H1 (cell line): ENCODE measurements at places on chromosomes 6 and 20.

GRCh38 chr20:16531485-16531884 is 41.8 kb downstream of the KIF16B start:
- no peak for DNase-seq
- H3K4me3 ChIP-seq = no peak overlapping the region
- no peak overlapping the region for H3K27ac ChIP-seq
- no peaks in the 10 kb centered on the region for H3K27me3 ChIP-seq

DNA sequence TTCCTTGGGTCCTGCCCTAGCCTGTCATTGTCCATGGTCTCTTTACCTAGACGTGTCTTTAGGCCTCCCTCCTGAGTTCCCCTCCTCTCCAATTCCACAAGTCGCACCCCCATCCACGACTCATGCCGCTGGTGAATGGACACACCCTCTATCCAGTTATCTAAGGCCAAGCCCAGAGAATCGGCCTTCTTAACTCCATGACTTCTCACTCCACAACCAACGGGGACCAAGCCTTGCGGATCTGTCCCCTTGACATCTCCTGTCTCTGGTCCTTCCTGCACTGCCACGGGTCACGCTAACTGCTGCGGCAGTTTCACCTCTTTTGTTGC is 7.0 kb upstream of the RREB1 start:
- peaks cover 1% of the 10 kb centered on the region for H3K27me3 ChIP-seq
- H3K4me1 ChIP-seq = no peaks in the 10 kb centered on the region
- no peaks in the 10 kb centered on the region for H3K36me3 ChIP-seq
- no peak for DNase-seq
- no peak overlapping the region for H3K4me3 ChIP-seq

DNA sequence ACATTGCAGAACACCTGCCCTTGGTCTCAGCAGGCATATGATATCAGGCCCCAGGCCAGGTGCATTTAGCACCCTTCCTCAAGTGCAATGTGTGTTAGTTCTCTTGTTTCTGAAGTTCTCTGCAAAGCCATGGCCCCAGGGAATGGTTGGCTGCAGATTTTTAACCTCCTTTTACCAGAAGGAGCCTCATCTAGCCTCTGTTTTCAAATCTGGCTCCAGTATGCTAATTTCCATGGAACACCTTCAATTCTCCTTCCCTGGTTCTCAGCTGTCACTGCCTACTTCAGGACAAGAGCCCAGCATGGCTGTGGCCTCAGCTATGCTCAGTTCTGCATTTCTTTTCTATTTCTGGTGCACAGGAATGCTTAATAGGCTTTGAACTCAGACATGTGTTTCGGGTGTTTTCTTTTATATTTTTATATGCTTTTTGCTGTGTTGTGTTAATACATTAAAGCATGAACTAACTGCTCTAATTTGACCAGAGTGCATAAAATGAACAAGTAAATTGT is 51.6 kb upstream of the OGFRL1 start:
- H3K36me3 ChIP-seq = no peaks in the 10 kb centered on the region
- DNase-seq = no peak
- H3K27ac ChIP-seq = no peak overlapping the region
- peaks cover 7% of the 10 kb centered on the region for H3K4me1 ChIP-seq

DNA sequence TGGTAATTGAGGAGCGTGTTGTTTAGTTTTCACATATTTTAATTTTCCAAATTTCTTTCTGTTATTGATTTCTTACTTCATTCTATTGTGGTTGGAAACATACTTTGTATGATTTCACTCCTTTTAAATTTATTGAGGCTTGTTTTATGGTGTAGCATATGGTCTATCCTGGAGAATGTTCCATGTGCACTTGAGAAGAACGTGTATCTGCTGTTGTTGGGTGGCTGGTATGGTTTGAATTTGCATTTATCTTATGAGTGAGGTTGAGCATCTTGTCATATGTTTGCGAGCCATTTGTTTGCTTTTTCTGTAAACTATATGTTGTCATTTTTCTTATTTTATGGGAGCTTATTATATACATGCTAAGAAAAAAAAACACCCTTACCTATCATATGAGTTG is 26.5 kb downstream of the SRC start:
- no peak overlapping the region for H3K4me3 ChIP-seq
- no peaks in the 10 kb centered on the region for H3K27me3 ChIP-seq
- H3K36me3 ChIP-seq = no peaks in the 10 kb centered on the region

- H3K36me3 ChIP-seq = no peaks in the 10 kb centered on the region
- no peaks in the 10 kb centered on the region for H3K4me1 ChIP-seq
- H3K27ac ChIP-seq = no peak overlapping the region
- H3K27me3 ChIP-seq = no peaks in the 10 kb centered on the region
- no peak overlapping the region for H3K4me3 ChIP-seq
- no peak for DNase-seq
Measured at GRCh38 chr6:156062091-156062563, 606.5 kb upstream of the NOX3 start.

DNA sequence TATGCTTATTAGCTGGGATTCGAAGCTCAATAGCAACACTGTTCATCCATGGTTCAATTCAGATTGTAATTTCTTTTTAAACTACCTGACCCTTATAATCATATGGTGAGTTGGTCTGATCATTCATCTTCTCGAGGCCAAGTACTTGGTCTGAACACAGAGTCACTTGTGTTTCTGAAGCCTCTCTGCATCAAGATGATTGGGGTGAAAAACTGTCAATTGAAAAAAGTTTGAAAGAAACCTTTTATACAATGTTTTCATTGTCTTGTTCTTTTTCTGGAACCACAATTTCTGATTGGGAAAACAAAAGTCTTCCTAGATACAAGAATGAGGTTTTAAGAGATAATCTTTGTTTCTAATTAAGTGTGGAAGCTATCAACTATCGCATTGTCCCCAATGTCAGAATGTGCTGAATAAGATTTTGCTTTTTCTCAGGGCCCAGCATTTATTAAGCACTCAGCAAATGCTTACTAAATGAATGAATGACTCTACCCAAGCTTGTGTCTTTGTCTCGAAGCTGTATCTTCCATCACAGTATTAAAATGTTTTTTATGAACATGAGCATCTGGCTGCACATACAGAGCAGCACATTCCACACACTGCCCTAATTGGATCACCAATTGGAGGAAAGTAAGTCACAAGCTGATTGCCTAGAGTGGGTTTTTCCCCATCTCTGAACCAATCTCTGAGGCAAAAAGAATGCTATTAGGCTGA is 45.0 kb upstream of the MOXD1 start:
- H3K4me1 ChIP-seq = no peaks in the 10 kb centered on the region
- no peaks in the 10 kb centered on the region for H3K36me3 ChIP-seq
- no peak for DNase-seq
- no peak overlapping the region for H3K27ac ChIP-seq
- no peak overlapping the region for H3K4me3 ChIP-seq
- H3K27me3 ChIP-seq = no peaks in the 10 kb centered on the region

DNA sequence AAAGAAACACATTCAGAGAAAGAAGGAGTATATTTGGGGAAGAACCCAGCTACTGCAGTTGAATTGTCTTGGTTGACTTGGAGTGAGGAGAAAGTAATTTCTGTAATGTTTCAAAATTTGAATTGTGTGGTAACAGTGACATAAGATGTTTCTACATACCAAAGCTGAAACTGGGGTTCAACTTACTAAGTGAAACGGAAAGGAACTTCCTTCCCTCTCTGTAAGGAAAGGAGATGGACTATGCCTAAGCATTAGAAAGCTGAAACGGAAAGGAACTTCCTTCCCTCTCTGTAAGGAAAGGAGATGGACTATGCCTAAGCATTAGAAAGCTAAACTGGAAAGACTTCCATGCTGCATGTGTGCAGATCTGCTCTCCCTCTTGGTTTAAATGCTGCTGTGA is 46.0 kb downstream of the HUS1B start:
- DNase-seq = no peak
- H3K4me1 ChIP-seq = no peaks in the 10 kb centered on the region
- no peak overlapping the region for H3K27ac ChIP-seq
- no peaks in the 10 kb centered on the region for H3K27me3 ChIP-seq
- H3K4me3 ChIP-seq = no peak overlapping the region
- H3K36me3 ChIP-seq = peaks cover 12% of the 10 kb centered on the region

GRCh38 chr6:120951258-120951657 is 383.0 kb downstream of the TBC1D32 start:
- H3K27me3 ChIP-seq = no peaks in the 10 kb centered on the region
- H3K36me3 ChIP-seq = no peaks in the 10 kb centered on the region
- H3K27ac ChIP-seq = no peak overlapping the region
- no peak overlapping the region for H3K4me3 ChIP-seq
- H3K4me1 ChIP-seq = no peaks in the 10 kb centered on the region
- DNase-seq = no peak

- H3K27ac ChIP-seq = peak overlapping the region; percentile 23; the same call in 1 of the 2 replicates
- H3K4me3 ChIP-seq = peak overlapping the region; percentile 46
- H3K27me3 ChIP-seq = no peaks in the 10 kb centered on the region
- peaks cover 3% of the 10 kb centered on the region for H3K4me1 ChIP-seq
Measured at GRCh38 chr6:149701714-149702113, 16.2 kb downstream of the LATS1 start.

- DNase-seq = peak; percentile 60
- H3K4me3 ChIP-seq = no peak overlapping the region
- no peak overlapping the region for H3K27ac ChIP-seq
- H3K4me1 ChIP-seq = no peaks in the 10 kb centered on the region
- H3K36me3 ChIP-seq = no peaks in the 10 kb centered on the region
Measured at GRCh38 chr20:51042657-51043247, 19.8 kb upstream of the KCNG1 start.

DNA sequence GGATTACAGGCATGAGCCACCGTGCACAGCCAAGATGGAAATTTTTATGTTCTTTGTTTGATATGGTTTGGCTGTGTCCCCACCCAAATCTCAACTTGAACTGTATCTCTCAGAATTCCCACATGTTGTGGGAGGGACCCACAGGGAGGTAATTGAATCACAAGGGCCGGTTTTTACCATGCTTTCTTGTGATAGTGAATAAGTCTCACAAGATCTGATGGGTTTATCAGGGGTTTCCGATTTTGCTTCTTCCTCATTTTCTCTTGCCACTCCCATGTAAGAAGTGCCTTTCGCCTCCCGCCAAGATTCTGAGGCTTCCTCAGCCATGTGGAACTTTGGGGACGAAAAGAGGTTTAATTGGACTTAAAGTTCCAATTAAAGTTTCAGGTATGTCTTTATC is 14.6 kb downstream of the EEF1A1 start:
- no peaks in the 10 kb centered on the region for H3K27me3 ChIP-seq
- H3K27ac ChIP-seq = no peak overlapping the region
- no peaks in the 10 kb centered on the region for H3K4me1 ChIP-seq
- H3K36me3 ChIP-seq = peaks cover 9% of the 10 kb centered on the region; the same call in 1 of the 2 replicates
- DNase-seq = no peak

DNA sequence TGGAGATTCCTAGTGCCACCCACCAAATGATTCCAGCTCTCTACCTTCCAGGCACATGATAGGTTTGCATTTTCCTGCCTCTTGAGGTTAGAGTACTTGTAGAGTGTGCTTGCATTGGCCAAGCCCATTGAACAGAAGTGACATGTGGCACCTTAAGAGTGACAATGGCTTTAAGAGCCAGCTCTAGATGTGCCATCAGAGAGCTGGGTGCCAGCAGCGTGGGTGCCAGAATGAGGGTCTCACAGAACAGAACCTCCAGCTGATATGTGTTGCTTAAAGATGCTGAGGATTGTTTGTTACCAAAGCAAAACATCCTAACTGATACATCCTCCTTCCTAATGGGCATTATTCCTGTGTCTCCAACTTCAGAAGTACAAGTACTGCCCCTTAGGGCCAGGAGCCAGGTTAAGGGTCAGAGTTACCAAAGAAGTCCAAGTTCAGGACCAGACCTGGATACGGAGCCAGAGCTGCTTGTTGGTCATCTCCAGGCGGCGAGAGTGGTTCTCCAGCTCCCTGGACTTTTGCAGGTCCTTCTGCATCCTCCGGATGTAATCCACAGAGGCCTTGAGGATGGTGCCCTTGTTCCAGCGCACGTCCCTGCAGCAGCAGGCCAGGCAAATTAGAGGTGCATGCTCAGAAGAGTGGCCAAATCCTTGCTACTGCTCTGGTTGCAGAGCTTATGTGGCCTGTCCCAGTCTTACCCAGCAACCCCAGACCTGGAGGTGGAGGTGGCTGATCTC is 47.5 kb downstream of the MDFI start:
- H3K27me3 ChIP-seq = peaks cover 11% of the 10 kb centered on the region
- H3K36me3 ChIP-seq = no peaks in the 10 kb centered on the region
- H3K27ac ChIP-seq = no peak overlapping the region
- no peak overlapping the region for H3K4me3 ChIP-seq
- H3K4me1 ChIP-seq = peaks cover 18% of the 10 kb centered on the region
- DNase-seq = no peak

GRCh38 chr20:48945840-48946514 is 24.5 kb downstream of the ARFGEF2 start:
- H3K36me3 ChIP-seq = peaks cover 13% of the 10 kb centered on the region
- H3K4me1 ChIP-seq = peaks cover 2% of the 10 kb centered on the region; the same call in 1 of the 2 replicates
- no peak for DNase-seq
- no peak overlapping the region for H3K27ac ChIP-seq
